ENCODE measurements at places on chromosomes 3 and 15.

- DNase-seq, result no peak
Measured at GRCh38 chr3:38102444-38102814, 34.5 kb downstream of the ACAA1 start.

DNA sequence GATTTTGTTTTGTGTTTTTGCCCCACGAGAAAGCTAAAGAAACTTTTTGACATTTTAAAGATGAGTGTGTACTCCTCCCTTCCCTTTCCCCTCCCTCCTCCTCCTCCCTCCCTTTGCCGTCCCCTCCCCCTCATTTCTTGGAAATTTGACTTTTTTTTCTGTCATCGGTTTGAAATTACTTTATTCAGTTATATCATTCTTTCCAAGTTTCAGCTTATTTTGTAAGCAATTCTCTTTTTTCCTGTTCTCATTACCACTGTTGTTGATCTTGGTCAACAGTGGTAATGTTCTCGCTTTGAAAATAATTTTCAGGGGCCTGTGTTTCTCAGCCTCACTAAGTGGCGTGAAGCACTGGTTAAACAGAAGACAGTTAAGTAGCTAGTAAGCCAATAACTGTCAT is 178.4 kb downstream of the AKAP13 start:
- DNase-seq, result no peak

DNA sequence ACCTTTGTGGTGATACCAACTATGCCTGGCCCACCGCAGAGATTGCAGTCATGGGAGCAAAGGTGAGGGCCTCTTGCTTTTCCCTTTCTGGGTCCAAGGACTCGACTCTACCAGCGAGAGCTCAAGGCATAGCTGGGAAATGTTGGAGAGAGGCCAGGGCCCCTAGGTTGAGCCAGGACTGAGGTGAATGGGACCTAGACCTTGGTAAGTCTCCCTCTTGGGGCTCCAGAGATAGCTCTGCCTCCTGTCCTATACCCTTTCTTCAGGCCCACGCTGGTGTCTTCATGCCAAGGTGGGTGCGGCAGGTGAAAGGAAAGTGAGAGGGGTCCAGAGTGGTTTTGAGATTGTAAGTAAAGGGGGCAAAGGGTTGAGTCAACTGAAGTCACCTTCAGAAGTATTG is 77.5 kb downstream of the PCCB start:
- no peak for DNase-seq

DNA sequence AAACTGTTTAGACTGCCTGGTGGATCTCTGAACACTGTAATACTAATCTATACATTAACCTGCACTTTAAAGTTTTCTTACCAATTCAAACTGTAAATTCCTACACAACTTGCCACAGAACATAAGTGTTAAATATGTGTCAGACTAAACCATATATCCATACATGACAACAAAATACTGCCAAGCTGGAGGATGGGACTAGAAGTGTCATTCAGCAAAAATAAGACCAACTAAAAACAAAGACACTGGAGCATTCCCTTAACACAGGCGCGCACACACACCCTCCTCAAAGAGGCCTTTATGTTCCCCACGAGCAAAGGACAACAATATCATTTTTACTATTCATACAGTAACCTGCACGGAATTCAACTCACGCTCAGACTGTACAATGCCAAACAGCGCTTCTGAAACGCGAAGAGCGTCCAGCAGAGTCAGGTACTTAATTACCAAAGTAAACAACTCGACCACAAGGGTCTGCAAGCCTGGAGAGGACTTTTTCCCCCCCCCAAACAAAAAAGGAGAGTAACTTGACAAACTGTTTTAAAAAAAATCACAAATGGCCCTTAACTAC is 1.1 kb downstream of the DCUN1D1 start:
- no peak for DNase-seq

DNA sequence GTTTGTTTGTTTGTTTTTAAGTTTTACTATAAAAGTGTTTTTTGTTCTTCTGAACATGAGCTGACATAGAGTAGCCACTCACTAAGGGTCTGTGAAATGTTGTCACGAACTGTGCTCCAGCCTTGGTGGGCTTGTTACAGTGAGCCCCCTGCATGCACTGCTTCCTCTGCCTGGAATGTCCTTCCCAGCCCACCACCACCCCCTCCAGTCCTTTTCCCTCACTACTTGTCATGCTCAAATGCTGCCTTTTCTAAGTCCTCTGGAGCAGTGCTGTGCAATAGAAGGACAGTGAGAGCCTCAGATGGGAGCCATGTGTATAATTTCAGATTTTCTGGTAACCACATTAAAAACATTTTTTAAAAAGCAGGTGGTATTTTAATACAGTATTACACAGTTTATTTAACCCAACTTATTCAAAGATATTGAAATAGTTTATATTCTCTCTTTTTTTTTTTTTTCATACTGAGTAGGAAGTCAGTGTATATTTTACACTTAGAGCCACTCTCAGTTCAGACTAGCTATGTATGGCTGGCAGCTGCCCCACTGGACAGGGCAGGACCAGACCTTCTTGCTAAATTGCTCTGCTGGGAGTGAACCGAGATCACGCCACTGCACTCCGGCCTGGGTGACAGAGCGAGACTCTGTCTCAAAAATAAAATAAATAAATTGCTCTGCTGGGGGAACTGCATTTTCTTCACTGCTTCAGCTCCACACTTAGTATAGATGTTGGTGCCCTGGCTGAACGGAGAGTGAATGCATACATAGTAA is 26.9 kb downstream of the MKRN2OS start:
- DNase-seq, result no peak

- no peak for DNase-seq
Measured at GRCh38 chr3:72727172-72727571, 121.1 kb downstream of the SHQ1 start.

- DNase-seq, result peak; percentile 85
Measured at GRCh38 chr3:194685718-194686413, at the start of gene FAM43A. Gene FAM43A (plus strand): TSS chr3:194685883. CDS start chr3:194686827, 944 bp downstream.

- DNase-seq, result peak; percentile 49
Measured at GRCh38 chr3:143119974-143120715, 574 bp downstream of the CHST2 start.
